ENCODE measurements at places on chromosomes 1 and 21. TPM values are rescaled to one million over a fixed set of nuclear protein-coding genes. Genes with fewer than 3 reads are reported as not detected.

DNA sequence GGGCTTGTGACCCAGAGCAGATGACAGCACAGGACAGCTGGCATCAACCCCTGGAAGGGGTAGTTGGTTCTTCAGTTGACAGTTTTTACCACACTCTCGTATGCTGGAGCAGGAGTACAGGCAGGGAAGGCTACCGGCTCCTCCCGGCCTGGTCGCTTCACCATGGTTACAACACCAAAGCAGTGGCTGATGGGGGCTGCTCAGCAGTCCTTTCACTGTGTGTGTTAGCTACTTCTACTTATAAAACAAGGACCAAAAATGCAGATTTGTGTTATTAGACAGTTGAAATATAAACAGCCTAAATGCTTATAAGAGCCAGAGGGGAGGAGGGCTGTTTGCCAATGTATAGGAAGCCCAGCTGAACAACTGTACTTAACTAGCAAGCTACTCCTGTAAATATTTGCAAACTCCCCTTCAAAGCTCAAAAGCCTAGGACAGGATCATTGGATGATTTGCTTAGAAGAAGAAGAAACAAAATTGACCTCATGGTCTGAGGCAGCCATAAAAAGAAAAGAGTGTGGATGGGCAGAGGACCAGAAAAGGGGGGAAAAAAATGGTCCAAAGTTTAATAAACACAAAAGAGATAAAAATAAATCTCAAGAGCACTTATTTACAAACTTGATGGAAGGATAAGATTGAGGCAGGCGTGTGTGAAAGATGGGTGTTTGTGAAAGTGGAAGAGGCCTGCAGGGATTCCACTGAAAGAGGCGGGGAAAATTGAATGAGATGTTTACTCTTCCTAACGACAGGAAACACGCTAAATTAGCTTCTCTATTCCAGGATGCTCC lies 57.1 kb downstream of the TGFB2 start:
- DNase-seq, result no peak

DNA sequence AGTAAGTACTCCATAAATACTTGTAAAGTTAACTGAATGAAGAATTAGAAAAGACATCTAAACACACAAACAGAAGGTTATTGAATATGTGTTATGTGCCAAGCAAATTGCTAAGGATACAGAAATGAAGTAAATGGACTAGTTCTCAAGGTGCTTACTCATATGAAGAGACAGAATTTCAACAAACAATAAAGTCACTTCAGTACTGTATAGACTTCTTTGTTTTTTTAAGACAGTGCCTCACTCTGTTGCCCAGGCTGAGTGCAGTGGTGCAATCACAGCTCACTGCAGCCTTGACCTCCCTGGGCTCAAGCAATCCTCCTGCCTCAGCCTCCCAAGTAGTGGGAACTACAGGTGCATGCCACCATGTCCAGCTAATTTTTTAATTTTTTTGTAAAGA lies 57.3 kb downstream of the SERBP1 start:
- no peak for DNase-seq

DNA sequence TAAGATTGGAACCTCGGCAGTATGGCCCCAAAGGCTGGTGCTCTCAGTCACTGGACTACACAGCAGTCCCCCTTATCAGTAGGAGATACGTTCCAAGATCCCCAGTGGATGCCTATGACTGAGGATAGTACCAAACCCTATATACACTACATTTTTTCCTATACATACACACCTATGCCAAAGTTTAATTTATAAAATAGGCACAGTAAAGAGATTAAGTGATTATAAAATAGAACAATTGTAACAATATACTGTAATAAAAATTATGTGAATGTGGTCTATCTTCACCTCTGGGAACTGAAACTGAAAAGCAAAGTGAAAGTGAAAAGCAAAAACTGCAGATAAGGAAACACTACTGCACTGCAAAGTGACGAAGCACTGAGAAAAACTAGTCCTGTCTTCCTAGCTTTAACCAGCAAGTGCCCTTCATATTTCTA lies 96.8 kb downstream of the INTS7 start:
- DNase-seq, result no peak

- no peak for DNase-seq
Measured at GRCh38 chr1:243345205-243345604, 89.4 kb downstream of the SDCCAG8 start.

GRCh38 chr1:11924334-11925195 lies 1.7 kb downstream of the KIAA2013 start:
- DNase-seq, result peak; percentile 52

DNA sequence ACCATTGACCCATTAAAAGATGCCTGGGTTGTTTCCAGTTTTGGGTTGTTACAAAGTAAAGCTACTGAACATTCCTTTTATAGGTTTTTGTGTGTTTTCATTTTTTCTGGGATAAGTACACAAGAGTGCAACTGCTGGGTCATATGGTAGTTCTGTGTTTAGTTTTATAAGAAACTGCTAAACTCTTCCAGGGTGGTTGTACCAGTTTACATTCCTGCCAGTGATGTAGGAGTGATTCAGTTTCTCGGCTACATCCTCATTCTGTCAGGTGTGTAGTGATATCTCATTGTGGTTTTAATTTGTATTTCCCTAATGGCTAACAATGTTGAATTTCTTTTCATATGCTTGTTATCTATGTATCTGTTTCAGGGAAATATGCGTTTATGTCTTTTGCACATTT lies 58.5 kb upstream of the DNAJC6 start:
- DNase-seq, result no peak

DNA sequence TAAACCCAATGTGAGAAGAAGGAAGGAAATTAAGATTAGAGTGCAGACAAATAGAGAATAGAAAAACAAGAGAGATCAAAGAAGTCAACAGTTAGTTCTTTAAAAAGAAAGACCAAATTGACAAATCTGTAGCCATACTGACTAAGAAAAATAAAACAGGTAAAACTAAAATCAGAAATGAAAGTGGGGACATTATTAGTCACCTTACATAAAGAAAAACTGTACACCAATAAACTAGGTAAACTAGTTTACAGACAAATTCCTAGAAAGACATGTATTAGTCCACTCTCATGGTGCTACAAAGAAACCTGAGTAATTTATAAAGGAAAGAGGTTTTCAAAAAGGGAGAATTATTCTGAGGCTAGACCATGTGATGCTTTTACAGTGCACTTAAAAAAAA lies 22.3 kb downstream of the BLZF1 start:
- no peak for DNase-seq

Gene WNT4
- total RNA-seq, result 2.7 TPM

Gene YRDC
- total RNA-seq, result 16.3 TPM

Gene ZNF683
- total RNA-seq, result 0.47 TPM

Gene LCE1D
- total RNA-seq, result not detected
